Gastroesophageal sphincter (tissue), 4 donors: ENCODE measurements at places on chromosomes 11 and 22. TPM values are rescaled to one million over a fixed set of nuclear protein-coding genes. Genes with fewer than 3 reads are reported as not detected.

RTN4R gene
- 2.4 TPM for total RNA-seq

DRICH1 gene
- total RNA-seq, result not detected

SYT13 gene
- total RNA-seq, result not detected

LDHAL6A gene
- not detected for total RNA-seq

OR51B4 gene
- total RNA-seq, result not detected

- peak; percentile 75 for ATAC-seq
Measured at GRCh38 chr22:46054091-46055073, 77.4 kb upstream of the WNT7B start.

- ATAC-seq, result no peak
Measured at GRCh38 chr22:23104187-23104971, 34.1 kb downstream of the GNAZ start.

DNA sequence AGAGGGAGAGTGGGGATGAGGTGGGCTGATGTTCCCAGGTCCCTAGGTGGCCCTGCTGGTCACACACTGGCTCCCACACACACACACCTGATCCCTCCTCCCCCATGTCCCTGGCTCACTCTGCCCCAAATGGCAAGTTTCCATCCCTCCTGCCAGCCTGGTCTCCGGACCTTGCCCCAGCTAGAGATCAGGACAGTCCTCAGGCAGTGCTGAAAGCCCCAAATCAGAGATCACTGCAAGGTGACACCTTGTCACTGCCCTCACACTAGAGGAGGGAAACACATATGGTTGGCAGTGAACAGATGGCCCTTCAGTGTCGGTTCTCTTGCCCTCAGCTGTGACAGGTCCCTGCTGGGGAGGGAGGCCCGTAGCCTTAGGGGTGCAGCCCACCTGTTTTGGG is 7.6 kb downstream of the TMPRSS5 start:
- no peak for ATAC-seq

GRCh38 chr11:32870676-32871075 is 21.9 kb upstream of the QSER1 start:
- no peak for ATAC-seq

GRCh38 chr11:27095059-27095458 is 54.4 kb downstream of the BBOX1 start:
- ATAC-seq, result peak; percentile 82

GRCh38 chr11:43358279-43358800 is 380 bp upstream of the TTC17 start:
- peak; percentile 32 for ATAC-seq

DNA sequence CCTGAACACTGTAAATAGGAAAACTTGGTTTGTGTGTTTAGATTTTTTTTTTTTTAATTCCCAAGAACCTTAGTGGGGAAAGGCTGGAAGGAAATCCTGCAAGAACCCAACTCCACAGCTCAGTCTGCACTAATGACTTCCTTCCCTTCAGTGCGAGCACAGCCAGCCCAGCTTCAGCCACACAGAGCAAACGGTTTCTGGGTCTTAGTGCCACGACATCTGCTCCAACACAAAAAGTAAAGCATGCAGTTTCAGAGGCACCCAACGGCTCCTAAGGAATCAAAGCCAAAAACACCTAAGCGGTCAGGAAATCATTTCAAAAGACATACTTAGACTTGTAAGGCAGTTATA is 236.1 kb downstream of the TTC28 start:
- peak; percentile 76 for ATAC-seq

DNA sequence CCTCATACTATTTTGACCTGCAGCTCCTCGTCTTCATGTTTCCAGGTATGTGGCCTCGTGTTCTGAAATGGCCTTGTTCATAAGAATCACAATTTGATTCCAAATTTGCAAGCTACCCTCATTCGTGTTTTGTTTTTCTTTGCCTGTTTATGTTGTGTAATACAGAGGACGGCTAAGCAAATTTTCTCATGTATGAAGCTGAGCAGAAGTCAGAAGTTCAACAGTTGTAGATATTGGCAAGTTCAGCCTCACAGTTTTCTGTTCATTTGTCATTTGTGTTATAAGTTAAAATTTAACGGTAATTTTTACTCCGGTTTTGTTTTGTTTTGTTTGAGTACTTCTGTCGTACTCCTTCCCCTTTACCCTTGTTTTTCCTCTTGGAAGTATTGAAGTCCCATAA is 15.4 kb upstream of the CHEK1 start:
- ATAC-seq, result no peak
